ENCODE measurements at places on chromosomes 12 and 14. TPM values are rescaled to one million over a fixed set of nuclear protein-coding genes. Genes with fewer than 3 reads are reported as not detected.

GRCh38 chr12:25087596-25087995 is 107.4 kb downstream of the DNAI7 start:
- no peak for DNase-seq

GRCh38 chr14:90587918-90588317 is 191.1 kb downstream of the CALM1 start:
- no peak for DNase-seq

GRCh38 chr12:104964856-104965205 is 6.7 kb upstream of the SLC41A2 start:
- DNase-seq: no peak

The RND1 gene
- total RNA-seq: 0.41 TPM

The ANKS1B gene
- 13.0 TPM for total RNA-seq

The APPL2 gene
- 72.0 TPM for total RNA-seq

The SCN8A gene
- 10.4 TPM for total RNA-seq
